ENCODE measurements at places on chromosomes 13 and 19.

- no peak for DNase-seq
These were observed 130.3 kb downstream of the ATP8A2 start for GRCh38 chr13:25502031-25502430.

- DNase-seq = no peak
These were observed 2.1 kb upstream of the RAVER1 start for GRCh38 chr19:10335352-10335985.

GRCh38 chr13:44298314-44298713 lies 75.3 kb upstream of the SERP2 start:
- no peak for DNase-seq

DNA sequence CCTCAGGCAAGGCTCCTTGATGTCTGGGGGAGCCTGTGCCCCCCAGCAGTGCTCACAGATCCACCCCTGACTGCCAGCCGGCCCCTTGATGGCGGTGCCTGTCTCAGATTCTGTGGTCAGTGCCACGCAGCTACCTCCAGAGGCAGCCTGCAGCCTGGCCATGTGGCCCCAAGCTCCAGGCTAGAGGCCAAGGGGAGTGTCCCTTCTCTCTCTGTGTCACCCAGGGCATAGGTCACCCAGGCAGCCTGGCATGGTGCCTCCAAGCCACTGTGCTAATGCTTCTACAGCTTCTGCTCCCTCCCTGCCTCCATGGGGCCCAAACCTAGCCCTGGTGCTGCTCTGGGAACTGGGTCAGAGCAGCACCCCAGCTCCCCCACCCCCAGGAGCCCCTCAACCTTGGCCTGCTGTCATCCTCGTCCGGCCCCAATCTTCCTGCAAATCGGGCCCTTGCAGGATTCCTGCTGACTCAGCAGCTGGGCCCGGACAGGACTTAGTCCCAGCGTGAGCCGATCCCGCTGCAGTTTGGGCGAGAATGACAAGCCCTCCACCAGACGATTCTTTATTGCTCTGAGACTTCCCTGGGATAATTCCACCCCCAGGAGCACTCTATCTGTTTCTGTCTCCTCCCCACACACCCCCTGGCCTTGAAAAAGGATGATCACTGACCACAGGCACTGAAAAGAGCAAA lies 2.8 kb upstream of the ARL11 start:
- no peak for DNase-seq

GRCh38 chr13:73656863-73657262 lies 477.3 kb downstream of the KLF12 start:
- no peak for DNase-seq

Measured in GF-D8 (cell line).